ENCODE measurements at places on chromosomes 7 and 10.

GRCh38 chr7:80794631-80795573 lies 123.9 kb downstream of the SEMA3C start:
- DNase-seq: no peak

GRCh38 chr10:61897671-61898434 lies 3.6 kb upstream of the ARID5B start:
- DNase-seq: no peak

DNA sequence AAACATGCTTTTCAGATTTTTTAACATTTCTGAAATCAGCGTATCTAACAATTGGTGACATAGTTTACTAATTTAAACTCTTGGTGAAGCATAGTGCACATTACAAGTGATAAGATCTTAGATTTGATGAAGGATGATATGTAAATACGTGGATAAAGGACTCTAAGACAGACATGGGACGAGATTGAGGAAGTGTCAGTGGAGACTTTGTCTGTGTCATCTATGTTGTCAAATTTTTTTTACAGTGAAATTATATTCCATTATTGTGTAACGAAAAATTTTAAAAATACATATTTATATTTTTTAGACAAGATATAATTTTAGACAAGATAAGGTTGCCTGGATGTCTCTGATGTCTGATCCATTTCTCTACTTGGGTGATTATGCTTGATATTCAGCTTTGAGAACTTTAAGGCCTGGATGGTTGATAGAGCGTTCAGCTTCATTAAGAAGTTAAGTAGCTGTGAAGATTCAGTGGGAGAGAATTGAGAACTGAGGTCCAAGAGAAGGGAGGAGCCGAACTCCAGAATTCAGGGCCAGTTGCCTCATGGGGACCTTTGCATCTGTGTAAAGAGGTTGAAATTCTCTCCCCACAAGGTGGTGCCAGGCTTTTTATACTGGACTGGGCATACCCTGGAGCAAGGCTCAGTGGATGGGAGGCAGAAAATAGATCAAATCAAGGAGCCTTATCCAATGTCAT lies 62.7 kb downstream of the KAT6B start:
- DNase-seq: no peak

- no peak for DNase-seq
These were observed 3.2 kb downstream of the MAFK start for GRCh38 chr7:1533547-1534329.

- DNase-seq: no peak
These were observed 8.4 kb upstream of the BMPR1A start for GRCh38 chr10:86747796-86748581.

DNA sequence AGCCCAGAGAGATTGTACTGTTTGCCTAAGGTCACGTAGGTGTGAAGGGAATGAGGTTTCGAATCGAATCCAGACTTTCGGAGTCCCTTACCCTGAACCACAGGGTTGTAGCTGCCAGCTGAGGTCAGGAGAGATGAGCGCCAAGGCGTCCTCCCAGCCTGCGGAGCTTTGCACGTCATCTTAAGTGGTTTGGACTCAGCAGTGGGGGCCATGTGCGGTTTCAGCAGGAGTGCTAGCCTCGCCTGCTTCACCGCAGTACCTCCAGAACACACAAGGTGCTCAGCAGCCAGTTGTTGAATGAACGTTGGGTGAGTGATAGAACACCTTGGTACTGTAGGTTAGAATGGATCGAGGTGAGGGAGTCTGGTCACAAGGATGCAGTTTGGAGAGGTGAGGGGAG lies 74.9 kb upstream of the PPIF start:
- no peak for DNase-seq
